OCI-M1 (cell line): ENCODE measurements at places on chromosomes 1 and 21.
A peak's percentile ranks its signal among the peaks of the same experiment; 100 is the strongest.

DNA sequence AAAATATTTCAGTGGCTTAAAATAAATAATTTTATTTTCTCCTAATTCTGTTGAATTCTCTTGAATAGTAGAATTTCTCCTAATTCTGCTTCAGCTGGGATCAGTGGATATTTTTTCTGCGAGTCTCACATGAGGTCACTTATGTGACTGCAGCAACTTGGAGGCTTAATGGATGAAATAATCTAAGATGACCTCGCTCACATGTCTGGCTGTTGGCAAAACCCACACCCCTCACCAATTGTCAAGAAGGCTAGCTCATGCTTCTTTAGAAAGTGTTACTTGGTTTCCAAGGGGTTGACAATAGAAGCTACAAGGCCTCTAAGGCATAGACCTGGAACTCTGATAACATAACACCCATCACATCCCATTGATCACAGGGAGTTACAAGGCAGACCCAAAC lies 156.9 kb upstream of the DPYD start:
- no peak for DNase-seq

GRCh38 chr21:44427241-44428120 lies 27.8 kb upstream of the LRRC3 start:
- DNase-seq: no peak

DNA sequence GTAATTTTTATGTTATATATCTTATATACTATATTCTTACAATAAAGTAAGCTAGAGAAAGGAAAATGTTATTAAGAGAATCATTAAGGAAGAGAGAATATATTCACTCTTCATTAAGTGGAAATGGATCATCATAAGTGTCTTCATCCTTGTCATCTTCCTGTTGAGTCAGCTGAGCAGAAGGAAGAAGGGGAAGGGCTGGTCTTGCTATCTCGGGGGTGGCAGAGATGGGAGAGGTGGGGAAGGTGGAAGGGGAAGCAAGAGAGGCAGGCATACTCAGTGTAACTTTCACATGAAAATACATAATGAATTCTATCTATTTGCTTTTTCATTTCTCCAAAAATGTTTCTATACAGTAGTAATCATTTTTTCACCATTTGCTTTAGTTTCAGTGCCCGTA lies 5.1 kb downstream of the DNASE2B start:
- DNase-seq: no peak

- no peak for DNase-seq
These were observed 14.9 kb upstream of the TTC39A start for GRCh38 chr1:51345300-51345687.

GRCh38 chr1:25700144-25700523 lies 83.5 kb downstream of the MAN1C1 start:
- DNase-seq: no peak

GRCh38 chr1:150549496-150550221 lies 451 bp downstream of the ADAMTSL4 start:
- no peak for DNase-seq

GRCh38 chr1:16926491-16927073 lies 4.9 kb downstream of the CROCC start:
- no peak for DNase-seq

DNA sequence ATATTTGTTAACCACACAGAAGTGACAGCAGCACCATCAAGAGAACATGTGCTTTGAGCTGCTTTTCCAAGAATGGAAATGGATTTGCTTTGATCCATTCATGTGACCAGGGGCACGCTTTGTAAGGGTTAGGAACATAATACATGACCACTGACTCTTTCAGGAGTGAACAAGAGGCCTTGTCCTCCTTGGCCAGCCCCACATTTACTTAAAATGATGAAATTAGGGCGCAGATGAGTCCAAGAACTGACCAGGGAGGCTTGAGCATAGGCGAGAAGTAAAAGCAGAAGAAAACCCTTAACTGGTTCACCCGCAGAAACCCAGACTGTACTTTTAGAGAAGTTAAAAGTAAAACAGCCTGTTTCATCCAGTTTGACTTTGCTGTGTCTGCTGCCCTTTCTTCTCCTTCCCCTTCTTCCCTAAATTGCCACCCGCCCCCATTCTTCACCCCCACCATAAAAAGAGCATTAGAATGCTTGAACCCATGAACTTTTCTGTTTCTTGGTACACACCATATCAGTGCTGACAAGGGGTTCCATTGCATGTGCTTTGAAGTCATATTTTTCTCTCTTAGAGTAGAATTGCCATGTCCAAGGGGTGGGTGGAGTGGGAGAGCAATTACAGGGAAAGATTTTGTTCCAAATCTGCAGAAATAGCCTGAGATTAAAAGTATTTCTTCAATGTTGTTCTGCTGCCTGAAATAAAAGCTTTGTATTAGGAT lies 2.6 kb upstream of the GLUL start:
- DNase-seq: peak; percentile 88

DNA sequence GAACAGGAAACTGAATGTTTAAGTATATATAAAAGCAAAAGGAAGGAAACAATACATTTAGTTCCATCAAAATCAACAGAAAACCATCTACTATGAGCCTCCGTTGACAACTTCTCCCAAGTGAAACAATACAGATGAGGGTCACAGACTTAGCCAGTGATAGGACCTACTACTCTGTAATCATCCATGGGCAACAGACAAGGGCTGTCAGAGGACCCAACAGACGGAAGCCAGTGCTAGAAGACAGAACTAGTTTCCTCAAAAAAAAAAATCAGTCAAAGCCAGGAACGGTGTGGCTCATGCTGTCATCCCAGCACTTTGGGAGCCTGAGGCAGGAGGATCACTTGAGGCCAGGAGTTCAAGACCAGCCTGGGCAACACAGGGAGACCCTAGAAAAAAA lies 20.6 kb downstream of the RERE start:
- DNase-seq: no peak

- no peak for DNase-seq
These were observed 43.7 kb upstream of the LRRC7 start for GRCh38 chr1:69524015-69524414.

DNA sequence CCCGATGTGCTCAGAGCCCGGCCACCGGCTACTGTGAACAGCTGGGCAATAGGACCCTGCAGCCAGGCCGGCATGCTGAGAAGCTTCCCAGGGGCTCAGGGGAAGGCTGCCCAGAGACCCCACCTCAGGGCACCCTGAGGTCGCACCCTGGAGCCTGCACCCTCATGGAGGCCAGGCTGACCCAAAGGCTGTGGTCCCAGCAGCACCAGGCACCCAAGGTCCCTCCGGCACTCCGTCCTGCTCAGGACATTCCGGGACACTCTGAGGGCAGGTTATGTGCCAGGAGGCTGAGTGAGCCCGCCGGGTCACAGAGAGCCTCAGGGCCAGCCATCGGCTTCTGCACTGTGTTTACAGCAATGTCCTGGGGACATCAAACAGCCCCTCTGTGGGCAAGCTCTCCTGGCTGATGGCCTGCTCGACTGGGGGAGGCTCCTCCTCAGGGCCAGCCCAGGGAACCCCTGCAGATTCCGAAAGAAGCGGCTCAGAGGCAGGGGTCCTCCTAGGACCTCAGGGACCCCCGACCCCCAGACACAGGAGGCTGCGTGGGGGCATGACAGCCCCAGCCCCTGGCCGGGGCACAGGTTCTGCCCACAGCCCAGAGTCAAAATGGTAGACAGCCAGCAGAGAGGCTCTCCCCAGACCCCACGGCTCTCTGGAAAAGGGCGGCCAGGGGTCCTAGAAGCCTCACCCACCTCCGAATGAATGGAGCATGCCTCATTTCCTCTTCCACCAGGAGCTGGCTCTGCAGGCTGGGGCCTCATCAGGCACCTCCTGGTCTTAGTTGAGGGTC lies 8.2 kb downstream of the SLC19A1 start:
- no peak for DNase-seq

DNA sequence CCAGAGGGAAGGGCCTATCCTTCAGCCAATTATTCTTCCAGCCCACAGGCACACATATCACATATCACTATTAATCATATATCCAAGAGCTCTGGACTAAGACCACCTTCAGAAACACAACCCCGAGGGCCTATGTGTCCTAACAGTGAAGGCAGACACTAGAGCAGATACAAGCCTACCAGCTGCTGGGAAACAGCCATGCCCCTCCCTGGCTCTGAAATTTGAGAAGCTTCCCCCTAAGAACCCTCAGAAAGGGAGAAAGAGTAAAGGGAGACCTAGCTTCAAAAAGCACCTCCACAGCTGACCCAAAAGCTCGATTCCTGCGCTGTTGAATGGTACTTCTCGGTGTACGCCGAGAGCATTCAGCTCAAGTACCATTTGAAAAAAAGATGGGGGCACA lies 17.4 kb downstream of the CNN3 start:
- DNase-seq: no peak

DNA sequence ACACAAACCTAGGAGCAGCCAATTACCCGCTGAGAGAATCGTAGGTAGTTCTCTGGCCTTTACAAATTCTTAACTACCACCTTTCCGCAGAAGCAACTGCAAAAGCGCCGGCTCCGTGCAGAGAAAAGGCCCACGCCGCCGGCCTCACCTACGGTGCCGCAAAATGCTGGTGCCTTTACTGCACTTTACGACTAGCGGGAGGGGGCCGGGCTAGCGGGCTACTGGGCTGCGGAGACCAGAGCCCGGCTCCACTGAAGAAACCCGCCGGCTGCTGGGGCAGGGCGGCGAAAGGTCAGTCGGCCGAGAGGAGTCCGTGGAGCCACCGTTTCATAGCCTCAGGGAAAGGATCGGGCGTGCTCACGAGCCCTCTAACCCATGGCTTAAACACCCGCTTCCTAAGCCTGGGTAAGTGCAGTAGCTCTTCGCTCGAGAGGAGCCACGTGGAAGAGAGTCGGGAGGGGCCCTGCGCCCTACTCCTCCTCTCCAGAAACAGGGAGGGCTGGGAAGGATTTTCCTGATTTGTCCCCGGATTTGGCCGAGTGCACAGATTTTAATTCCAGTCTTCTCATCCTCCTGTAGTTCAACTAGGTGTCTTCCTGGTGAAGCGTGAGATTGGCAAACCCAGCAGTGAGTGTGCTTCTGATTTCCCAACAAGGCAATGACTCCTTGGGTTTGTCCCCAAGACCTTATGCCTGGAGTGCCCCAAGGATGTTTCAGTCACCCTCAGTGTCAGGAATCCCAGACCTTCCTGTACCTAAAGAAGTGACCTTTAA lies at the start of gene DPH5:
TSS of gene DPH5 (minus strand) at position 128 of the 773 bp plus-strand sequence. CDS start 341 bp downstream, outside the sequence.
- peak; percentile 93 for DNase-seq

GRCh38 chr21:46322351-46323226 lies 1.1 kb downstream of the C21orf58 start:
- DNase-seq: peak; percentile 61

GRCh38 chr1:243924188-243924587 lies 74.1 kb upstream of the AKT3 start:
- no peak for DNase-seq

DNA sequence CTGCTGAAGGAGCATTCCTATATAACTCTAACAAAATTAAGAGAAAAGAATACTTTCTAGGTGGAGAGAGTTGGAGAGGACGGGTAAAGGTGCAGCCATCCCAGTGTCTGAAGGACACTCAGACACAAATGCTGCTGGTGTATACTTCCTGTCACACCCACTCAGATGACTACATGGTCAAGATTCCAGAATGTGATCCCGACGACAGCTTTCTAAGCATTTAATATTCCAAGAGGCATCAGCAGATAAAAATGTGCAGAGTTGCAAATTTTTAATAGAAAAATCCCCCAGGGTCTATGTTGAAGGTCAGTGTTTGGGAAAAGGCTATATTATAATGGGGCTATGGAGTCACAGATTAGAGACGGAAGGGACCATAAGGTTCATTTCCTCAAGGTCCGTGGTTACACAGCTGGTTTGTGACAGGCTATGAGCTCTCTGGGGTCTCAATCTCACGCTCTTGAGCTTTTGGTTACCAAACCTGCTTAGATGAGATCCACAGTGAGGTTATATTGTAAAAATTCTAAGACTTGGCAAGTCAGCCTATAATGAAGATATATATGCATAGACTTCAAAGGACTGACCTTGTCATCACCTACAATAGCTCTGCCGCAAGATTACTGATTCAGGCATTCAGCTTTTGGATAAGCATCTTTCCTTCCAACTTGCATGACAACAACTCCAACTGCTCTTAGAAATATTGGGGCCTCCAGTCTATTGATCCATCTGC lies 35.1 kb downstream of the ZNF281 start:
- DNase-seq: no peak

DNA sequence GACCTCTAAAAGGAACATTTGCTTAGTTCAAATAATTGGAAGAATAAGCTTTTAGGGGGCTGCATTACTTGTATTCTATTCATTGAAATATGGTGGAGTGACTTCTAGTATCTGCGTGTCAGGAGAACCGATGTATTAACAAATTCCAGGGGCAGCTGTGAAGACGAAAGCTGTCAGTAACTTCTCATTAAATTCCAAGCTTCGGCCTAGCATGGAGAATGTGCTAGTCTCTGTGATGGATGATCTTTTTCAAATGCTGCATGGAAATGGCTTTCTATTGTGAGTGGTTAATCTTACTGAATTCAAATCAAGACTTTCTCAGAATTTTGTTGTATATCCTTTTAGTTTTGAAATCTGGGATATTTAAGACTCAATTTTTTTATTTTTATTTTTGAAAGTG lies 429.9 kb downstream of the ADGRL2 start:
- no peak for DNase-seq

- no peak for DNase-seq
These were observed 6.1 kb downstream of the IER5 start for GRCh38 chr1:181094416-181095212.

GRCh38 chr1:54362881-54363340 lies 43.3 kb downstream of the SSBP3 start:
- no peak for DNase-seq

- DNase-seq: no peak
These were observed 21.9 kb upstream of the TNR start for GRCh38 chr1:175765293-175765692.

DNA sequence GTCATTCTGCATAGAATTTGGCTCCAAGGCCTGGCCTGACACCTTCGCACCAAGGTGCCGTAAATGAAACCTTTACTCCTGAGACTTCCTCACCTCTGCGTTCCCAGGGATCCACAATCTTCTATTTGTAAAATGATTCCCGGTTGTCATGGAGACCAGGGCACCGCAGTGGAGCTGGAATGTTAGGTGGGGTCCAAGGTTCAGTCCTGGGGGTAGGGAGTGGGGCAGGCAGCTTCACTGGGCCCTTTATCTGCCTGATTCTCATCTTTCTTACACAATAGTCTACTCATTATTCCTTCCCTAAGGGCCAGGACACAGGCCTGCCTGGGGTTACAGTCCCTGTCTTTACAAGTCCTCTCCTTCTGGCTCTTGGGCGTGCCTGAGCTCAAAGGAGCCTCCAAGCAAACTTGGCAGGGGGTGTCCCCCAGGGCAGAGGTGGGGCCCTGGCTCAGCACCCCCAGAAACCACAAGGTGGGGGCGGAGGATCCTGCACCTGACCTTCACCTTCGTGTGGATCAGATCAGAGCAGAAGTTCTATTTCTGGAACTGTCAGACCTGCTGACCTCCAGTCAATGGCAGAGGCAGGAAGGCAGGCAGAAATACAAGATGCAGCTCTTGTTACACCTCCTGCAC lies 51.1 kb downstream of the RIPK4 start:
- DNase-seq: no peak
